ENCODE measurements at places on chromosomes 2 and 18.

GRCh38 chr18:75304678-75305557 is 94.3 kb downstream of the TSHZ1 start:
- H3K36me3 ChIP-seq = no peaks in the 10 kb centered on the region
- no peaks in the 10 kb centered on the region for H3K4me1 ChIP-seq
- peaks cover 7% of the 10 kb centered on the region for H3K27me3 ChIP-seq
- no peak overlapping the region for H3K27ac ChIP-seq
- DNase-seq = no peak

DNA sequence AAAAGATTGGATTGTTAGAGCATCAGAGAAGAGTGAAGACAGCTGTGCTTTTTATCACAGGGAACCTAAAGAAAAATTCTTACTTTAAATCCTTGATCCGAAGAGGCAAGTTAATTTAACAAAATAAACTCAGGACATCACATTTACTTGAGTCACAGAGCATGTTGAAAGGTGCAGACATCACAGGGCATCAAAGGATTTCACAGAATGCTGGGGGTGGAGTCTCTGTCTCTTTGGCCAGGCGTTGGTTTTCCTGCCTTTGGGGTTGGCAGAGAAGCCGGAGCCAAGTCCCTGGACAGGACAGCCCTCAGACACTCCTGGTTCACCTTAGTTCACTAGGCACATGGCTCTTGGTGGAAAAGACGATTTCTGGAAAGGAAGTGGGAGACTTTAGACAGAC is 56.3 kb downstream of the SH3RF3 start:
- no peak for DNase-seq
- H3K4me1 ChIP-seq = peaks cover 4% of the 10 kb centered on the region
- peaks cover 29% of the 10 kb centered on the region for H3K27me3 ChIP-seq
- no peak overlapping the region for H3K27ac ChIP-seq

- no peaks in the 10 kb centered on the region for H3K27me3 ChIP-seq
- H3K4me3 ChIP-seq = no peak overlapping the region
- no peak overlapping the region for H3K27ac ChIP-seq
- no peak for DNase-seq
Measured at GRCh38 chr2:184305105-184305504, 293.2 kb upstream of the ZNF804A start.

GRCh38 chr18:69617888-69618287 is 217.2 kb downstream of the DOK6 start:
- H3K27ac ChIP-seq = no peak overlapping the region
- H3K4me3 ChIP-seq = no peak overlapping the region
- no peaks in the 10 kb centered on the region for H3K36me3 ChIP-seq

GRCh38 chr2:238642973-238643372 is 204.9 kb upstream of the TWIST2 start:
- no peak overlapping the region for H3K27ac ChIP-seq
- peaks cover 5% of the 10 kb centered on the region for H3K4me1 ChIP-seq
- no peaks in the 10 kb centered on the region for H3K36me3 ChIP-seq
- H3K4me3 ChIP-seq = no peak overlapping the region
- no peaks in the 10 kb centered on the region for H3K27me3 ChIP-seq

GRCh38 chr2:101502095-101502494 is 27.2 kb upstream of the RFX8 start:
- no peak overlapping the region for H3K27ac ChIP-seq
- H3K4me3 ChIP-seq = peak overlapping the region; percentile 5
- DNase-seq = no peak
- no peaks in the 10 kb centered on the region for H3K27me3 ChIP-seq
- no peaks in the 10 kb centered on the region for H3K36me3 ChIP-seq
- H3K4me1 ChIP-seq = peaks cover 18% of the 10 kb centered on the region

DNA sequence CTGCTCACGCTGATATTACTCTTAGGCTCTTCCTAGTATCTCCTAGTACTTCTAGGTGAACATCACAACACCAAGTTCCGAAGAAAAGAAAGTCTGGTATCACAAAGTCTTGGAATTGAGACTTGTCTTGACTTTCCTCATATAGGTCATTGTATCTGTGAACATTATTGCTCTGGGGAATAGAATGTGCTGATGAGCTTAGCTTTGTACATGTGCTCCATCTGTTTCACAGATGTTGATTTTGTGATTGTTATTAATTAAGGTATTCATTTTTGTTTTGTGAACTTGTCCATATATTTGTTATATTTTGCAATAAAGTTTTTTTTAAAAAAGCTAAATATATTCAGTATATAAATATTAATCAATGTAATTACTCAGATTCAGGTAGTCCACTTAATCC is 111.7 kb downstream of the BABAM2 start:
- H3K36me3 ChIP-seq = peaks cover 6% of the 10 kb centered on the region
- H3K27ac ChIP-seq = no peak overlapping the region
- H3K27me3 ChIP-seq = no peaks in the 10 kb centered on the region
- peaks cover 18% of the 10 kb centered on the region for H3K4me1 ChIP-seq
- no peak overlapping the region for H3K4me3 ChIP-seq

GRCh38 chr18:79577451-79578395 is 101.9 kb upstream of the CTDP1 start:
- H3K4me1 ChIP-seq = peaks cover 6% of the 10 kb centered on the region
- no peaks in the 10 kb centered on the region for H3K27me3 ChIP-seq
- DNase-seq = no peak
- no peak overlapping the region for H3K4me3 ChIP-seq

DNA sequence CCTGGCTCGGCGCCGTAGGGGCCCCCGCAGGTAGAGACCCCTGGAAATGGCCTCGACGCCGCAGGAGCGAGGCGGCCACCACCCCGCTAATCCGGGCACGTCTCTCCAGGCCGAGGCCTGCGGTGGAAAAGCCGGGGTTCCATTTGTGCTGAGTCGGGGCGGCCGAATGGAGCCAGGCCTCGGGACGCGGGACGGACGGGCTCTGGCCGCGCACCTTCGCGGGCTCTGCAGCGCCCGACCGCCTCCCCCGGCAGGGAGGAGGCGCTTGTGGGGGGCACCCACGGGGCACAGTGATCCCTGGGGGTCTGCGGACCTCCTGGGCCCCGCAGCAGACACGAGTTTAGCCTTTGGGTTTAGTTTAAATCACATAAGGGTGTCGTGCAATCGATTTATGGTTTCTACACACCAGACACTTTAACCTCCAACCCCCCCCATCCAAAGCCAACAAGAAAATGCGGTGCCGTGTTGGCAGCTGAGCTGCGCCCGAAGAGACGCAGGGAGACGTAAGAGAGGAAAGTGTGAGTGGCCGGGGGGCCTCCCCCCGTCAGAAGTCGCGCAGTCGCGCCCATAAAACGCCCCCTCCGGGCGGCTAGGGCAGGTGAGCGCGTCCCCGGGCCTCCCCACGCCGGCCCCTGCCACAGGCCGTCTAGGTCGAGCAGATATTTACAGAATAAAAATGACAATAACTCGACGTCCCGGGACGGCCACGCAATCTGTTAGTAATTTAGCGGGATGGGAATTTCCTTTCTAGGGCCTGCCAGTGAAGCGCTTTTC is 1.0 kb upstream of the NFATC1 start:
- peaks cover 25% of the 10 kb centered on the region for H3K27me3 ChIP-seq
- peak overlapping the region; percentile 68 for H3K27ac ChIP-seq
- peak overlapping the region; percentile 79 for H3K4me3 ChIP-seq
- H3K36me3 ChIP-seq = peaks cover 3% of the 10 kb centered on the region

- H3K36me3 ChIP-seq = no peaks in the 10 kb centered on the region
- H3K4me3 ChIP-seq = no peak overlapping the region
- no peaks in the 10 kb centered on the region for H3K4me1 ChIP-seq
- H3K27ac ChIP-seq = no peak overlapping the region
- peaks cover 4% of the 10 kb centered on the region for H3K27me3 ChIP-seq
- no peak for DNase-seq
Measured at GRCh38 chr2:85452237-85452636, 33.7 kb downstream of the SH2D6 start.

GRCh38 chr2:147051814-147052213 is 793.0 kb upstream of the ACVR2A start:
- no peak overlapping the region for H3K4me3 ChIP-seq
- H3K27ac ChIP-seq = no peak overlapping the region
- H3K27me3 ChIP-seq = peaks cover 9% of the 10 kb centered on the region
- DNase-seq = no peak

- H3K4me3 ChIP-seq = no peak overlapping the region
- H3K4me1 ChIP-seq = no peaks in the 10 kb centered on the region
- no peaks in the 10 kb centered on the region for H3K27me3 ChIP-seq
- no peaks in the 10 kb centered on the region for H3K36me3 ChIP-seq
- no peak overlapping the region for H3K27ac ChIP-seq
Measured at GRCh38 chr2:154914561-154914960, 216.1 kb downstream of the KCNJ3 start.

GRCh38 chr2:96164459-96165184 is 19.4 kb upstream of the DUSP2 start:
- H3K4me1 ChIP-seq = peaks cover 40% of the 10 kb centered on the region
- no peaks in the 10 kb centered on the region for H3K27me3 ChIP-seq
- peak overlapping the region; percentile 77 for H3K4me3 ChIP-seq
- H3K36me3 ChIP-seq = peaks cover 1% of the 10 kb centered on the region
- H3K27ac ChIP-seq = peak overlapping the region; percentile 95

GRCh38 chr2:48600917-48601316 is 16.7 kb upstream of the GTF2A1L start:
- H3K36me3 ChIP-seq = no peaks in the 10 kb centered on the region
- no peaks in the 10 kb centered on the region for H3K4me1 ChIP-seq
- no peak for DNase-seq
- H3K27me3 ChIP-seq = peaks cover 7% of the 10 kb centered on the region
- H3K4me3 ChIP-seq = no peak overlapping the region

Measured in T-helper 2 cell treated with Interferon-gamma antibody and Interleukin-4, amounts not matched to agents 5 μg/mL and 100 μg/mL, for 36 hours (primary cell).